ENCODE measurements at places on chromosomes 7 and 10.

DNA sequence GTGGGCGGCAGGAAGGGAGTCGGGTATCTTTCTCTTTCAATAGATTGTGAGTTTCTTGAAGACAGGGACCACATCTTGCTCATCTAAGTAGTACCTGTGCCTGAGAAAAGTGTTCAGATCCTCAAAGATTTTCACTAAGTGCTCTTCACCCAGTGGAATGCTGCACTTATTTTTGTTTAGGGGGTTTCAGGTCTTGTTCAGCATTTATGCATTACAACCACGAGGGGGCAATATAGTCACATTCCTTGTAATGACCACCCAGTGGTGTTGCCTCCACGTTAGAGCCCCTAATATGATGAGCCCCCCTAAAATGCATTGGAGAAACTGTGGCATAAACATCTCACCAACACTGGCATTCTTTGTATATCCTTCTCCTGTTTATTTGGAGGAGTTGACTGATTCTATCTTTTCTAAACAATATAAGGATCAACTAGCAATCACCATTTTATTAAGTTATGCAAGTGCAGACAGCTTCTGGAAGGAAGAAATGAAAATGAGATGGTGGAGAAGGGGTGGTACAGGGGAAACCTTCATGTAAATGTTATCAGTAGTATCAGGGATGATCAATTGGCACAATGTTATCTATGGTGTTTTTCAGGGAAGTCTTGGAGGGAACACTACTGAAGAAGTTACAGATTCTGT is 3.1 kb upstream of the PAPSS2 start:
- DNase-seq, result no peak

DNA sequence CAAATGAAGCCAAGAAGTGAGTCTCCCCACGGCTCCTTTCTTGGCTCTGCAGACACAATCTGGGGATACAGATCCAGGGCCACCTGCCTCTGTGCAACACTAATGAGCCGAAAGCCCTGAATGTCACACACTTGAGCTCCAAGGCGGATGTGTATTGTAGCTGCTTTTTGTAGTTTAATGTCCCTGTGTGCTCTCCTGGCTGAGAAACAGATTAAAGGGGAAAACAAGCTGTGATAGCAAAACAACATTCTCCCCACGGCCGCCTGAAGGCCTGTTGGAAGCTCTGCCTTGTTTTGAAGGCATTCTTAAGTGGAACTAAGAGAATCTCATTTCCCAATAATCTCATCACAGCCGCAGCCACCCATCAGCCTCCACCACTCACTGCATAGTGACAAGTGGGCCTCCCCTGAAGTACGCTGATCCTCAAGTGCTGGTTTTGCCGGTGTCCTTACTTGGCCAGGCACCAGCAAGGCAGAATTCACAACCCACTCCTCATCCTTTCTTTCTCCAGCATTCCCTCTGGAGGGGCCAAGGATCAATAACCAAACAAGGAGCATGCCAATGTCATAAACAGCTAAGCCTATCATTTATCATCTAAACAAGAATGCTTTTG is 44.4 kb upstream of the AMPH start:
- DNase-seq, result no peak

DNA sequence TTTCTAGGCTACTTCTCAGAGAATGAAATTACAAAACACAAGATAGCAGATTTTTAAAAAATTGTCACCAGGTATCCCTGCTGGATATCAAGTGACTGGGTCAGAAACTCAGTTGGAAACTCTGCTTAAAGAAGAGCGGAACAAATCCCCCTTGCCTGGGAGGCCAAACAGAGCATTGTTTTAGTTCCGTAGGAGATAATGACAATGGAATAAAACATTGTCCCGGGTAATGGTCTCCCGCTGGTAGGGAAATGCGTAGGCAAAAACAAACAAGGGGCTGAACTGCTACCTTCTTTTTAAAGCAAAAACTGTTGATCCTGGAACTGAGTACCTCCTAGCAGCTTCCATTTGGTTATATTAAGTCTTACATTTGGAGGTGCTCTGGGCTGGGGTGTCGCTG is 21.3 kb upstream of the VAX1 start:
- DNase-seq, result no peak

DNA sequence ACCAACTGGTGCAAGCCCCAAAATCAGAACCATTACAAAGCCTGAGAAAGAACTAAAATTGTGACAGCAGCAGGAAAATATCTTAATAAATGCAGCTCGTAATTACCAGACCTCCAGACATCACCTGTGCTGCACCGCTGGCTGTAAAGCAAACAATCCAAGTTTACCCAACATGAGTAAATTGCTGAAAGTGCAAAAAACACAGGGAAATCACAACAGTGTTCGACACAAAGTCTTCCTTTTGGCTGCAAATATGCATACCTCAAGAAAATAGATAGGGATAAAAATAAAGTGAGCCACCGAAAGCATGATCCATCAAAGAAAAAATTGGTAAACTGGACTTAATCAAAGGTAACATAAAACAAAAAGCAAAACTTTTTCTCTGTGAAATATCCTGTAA is 101.7 kb downstream of the SLC16A9 start:
- no peak for DNase-seq

- DNase-seq, result no peak
These were observed 55.5 kb downstream of the HIBADH start for GRCh38 chr7:27607210-27607606.

DNA sequence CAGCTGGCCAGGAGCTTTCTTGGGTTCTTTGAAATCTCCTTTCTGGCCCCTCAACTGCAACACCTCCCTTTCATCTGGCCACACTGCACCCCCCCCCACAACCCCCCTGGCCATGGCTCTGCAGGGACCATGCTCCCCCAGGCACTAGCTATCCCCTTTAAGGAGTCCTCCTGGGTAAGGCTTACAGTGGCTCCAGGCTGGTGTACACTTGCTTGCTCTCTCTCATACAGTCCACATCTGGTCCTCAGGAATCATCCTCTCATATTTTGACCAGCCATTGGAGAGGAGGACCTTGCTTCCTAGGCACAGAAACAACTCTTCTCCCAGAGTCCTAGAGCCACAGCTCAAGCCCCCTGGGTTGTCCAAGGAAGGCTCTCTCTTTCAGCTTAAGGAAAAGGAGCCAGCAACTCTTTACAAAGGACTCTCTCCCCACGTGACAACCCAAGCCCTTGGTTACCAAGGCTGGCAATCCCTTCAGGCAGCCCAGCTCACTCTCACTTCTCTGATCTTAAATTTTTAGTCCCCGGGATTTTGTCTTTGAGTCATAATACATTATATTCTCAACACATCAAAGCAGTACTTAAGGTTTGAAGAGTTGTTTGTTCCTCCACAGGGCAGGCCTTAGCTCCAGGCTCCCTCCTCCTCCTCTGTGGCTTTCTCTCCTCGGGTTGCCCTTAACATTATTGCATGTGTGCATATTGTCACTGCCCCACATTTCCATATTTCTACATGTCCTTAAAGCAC is 9.9 kb downstream of the GARIN1A start:
- no peak for DNase-seq
